CD4-positive, alpha-beta memory T cell (primary cell): ENCODE measurements at places on chromosomes 3 and 15.

- no peaks in the 10 kb centered on the region for H3K27me3 ChIP-seq
- H3K4me3 ChIP-seq: no peak overlapping the region
- H3K27ac ChIP-seq: no peak overlapping the region
- no peaks in the 10 kb centered on the region for H3K36me3 ChIP-seq
- no peak for DNase-seq
These were observed 166.0 kb downstream of the FMN1 start for GRCh38 chr15:33028495-33028894.

- H3K4me3 ChIP-seq: no peak overlapping the region
- DNase-seq: no peak
- no peaks in the 10 kb centered on the region for H3K36me3 ChIP-seq
- H3K4me1 ChIP-seq: no peaks in the 10 kb centered on the region
These were observed 265.6 kb upstream of the ATP11B start for GRCh38 chr3:182527745-182528144.

- no peak overlapping the region for H3K27ac ChIP-seq
- H3K36me3 ChIP-seq: no peaks in the 10 kb centered on the region
- no peaks in the 10 kb centered on the region for H3K27me3 ChIP-seq
- no peaks in the 10 kb centered on the region for H3K4me1 ChIP-seq
These were observed 17.5 kb downstream of the SLC12A8 start for GRCh38 chr3:125194849-125195601.

- H3K4me1 ChIP-seq: no peaks in the 10 kb centered on the region
- no peaks in the 10 kb centered on the region for H3K36me3 ChIP-seq
- no peaks in the 10 kb centered on the region for H3K27me3 ChIP-seq
- DNase-seq: no peak
These were observed 152.1 kb downstream of the NEK10 start for GRCh38 chr3:27216955-27217552.

GRCh38 chr15:36332301-36332700, 247.1 kb upstream of the CDIN1 start:
- H3K36me3 ChIP-seq: no peaks in the 10 kb centered on the region
- no peaks in the 10 kb centered on the region for H3K4me1 ChIP-seq
- no peak for DNase-seq
- H3K27ac ChIP-seq: no peak overlapping the region

GRCh38 chr15:36024031-36024688, 478.2 kb upstream of the DPH6 start:
- no peaks in the 10 kb centered on the region for H3K27me3 ChIP-seq
- H3K4me3 ChIP-seq: no peak overlapping the region
- no peaks in the 10 kb centered on the region for H3K36me3 ChIP-seq
- no peak overlapping the region for H3K27ac ChIP-seq
- H3K4me1 ChIP-seq: no peaks in the 10 kb centered on the region

DNA sequence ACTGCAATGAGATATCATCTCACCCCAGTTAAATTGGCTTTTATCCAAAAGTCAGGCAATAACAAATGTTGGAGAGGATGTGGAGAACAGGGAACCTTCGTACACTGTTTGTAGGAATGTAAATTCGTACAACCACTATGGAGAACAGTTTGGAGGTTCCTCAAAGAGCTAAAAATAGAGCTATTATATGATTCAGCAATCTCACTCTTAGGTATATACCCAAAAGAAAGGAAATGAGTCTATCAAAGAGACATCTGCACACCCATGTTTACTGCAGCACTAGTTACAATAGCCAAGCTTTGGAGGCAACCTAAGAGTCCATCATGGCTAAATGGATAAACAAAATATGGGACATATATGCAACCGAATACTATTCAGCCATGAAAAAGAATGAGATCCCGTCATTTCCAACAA, 68.0 kb upstream of the HES1 start:
- no peak overlapping the region for H3K27ac ChIP-seq
- H3K27me3 ChIP-seq: no peaks in the 10 kb centered on the region
- peaks cover 5% of the 10 kb centered on the region for H3K4me1 ChIP-seq
- no peaks in the 10 kb centered on the region for H3K36me3 ChIP-seq

DNA sequence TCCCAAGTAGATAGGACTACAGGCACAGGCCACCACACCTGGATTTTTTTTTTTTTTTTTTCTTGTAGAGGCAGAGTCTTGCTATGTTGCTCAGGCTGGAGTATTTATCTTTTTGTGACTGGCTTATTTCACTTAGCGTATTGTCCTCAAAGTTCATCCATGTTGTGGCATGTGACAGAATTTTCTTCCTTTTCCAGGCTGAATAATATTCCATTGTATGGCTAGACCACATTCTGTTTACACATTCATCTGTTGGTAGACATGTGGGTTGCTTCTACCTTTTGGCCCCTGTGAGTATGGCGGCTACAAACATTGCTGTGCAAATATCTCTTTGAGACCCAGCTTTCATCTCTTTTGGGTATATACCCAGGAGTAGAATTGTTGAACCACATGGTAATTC, 160.2 kb upstream of the SMAD3 start:
- no peaks in the 10 kb centered on the region for H3K4me1 ChIP-seq
- H3K4me3 ChIP-seq: no peak overlapping the region
- DNase-seq: no peak

GRCh38 chr3:34155666-34156065, 357.2 kb downstream of the PDCD6IP start:
- H3K27ac ChIP-seq: no peak overlapping the region
- DNase-seq: no peak
- H3K36me3 ChIP-seq: no peaks in the 10 kb centered on the region
- H3K4me3 ChIP-seq: no peak overlapping the region

- H3K27ac ChIP-seq: peak overlapping the region; percentile 43
- H3K27me3 ChIP-seq: no peaks in the 10 kb centered on the region
- peak; percentile 68 for DNase-seq
- peaks cover 31% of the 10 kb centered on the region for H3K4me1 ChIP-seq
These were observed 27.6 kb upstream of the ANKDD1A start for GRCh38 chr15:64883997-64884511.

GRCh38 chr3:16883723-16884083, 1.1 kb upstream of the PLCL2 start:
- no peaks in the 10 kb centered on the region for H3K27me3 ChIP-seq
- H3K27ac ChIP-seq: peak overlapping the region; percentile 87
- peak overlapping the region; percentile 51 for H3K4me3 ChIP-seq
- no peaks in the 10 kb centered on the region for H3K36me3 ChIP-seq
- DNase-seq: no peak
- H3K4me1 ChIP-seq: peaks cover 27% of the 10 kb centered on the region

DNA sequence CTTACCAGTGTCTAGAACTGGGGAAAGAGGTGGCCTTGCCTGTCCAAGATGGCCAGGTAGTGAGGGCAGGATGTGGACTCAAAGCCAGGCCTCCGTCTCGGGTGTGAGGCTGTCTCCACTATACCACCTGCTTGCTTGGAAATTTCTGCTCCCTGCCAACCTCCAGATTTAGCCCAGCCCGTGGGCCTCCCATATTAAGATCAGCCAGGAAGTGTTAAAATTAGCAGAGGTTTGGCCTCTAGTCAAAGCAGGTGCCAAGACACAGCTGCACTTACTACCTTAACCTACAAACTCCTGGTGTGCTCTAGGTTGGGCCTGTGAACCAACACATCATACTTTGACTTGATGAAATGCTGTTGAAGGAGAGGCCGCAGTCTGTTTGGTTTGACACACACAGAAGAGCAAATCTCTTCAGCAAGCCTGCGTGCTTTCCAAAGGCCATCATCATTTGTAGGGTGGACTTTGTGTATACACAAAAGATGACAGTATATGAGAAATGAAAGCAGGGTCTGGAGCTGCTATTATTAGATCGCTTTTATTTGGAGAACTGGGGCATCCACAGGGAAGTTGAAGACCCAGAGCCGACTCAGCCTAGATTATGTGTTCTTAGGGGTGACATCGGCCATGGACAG, 206.5 kb downstream of the XXYLT1 start:
- H3K4me1 ChIP-seq: no peaks in the 10 kb centered on the region
- H3K27me3 ChIP-seq: no peaks in the 10 kb centered on the region
- no peak overlapping the region for H3K27ac ChIP-seq
- no peaks in the 10 kb centered on the region for H3K36me3 ChIP-seq
- no peak overlapping the region for H3K4me3 ChIP-seq
- DNase-seq: no peak

DNA sequence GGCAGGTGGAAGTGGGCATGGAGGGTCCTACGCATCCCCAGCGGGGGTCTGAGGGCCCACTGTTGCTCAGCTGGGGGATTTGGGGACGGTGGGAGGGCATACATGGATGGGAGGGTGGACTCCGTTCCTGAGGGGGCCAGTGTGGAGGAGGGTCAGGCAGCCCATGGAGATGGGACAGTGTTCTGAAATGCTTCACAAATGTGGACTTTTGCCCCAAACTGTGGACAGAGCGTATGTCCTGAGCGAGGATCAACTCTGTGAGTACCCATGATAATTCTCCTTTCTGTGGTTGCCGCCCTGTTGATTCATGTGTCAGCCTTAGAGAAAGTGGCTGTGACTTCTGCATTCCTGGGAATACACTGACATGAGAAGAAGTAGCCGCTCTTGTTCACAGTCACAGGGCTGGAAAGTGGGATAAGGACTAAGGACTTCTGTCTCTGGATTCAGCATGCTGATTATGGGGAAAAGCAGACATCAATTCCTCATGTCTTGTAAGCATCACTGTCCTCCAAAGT, 33.4 kb downstream of the SMAD3 start:
- peak overlapping the region; percentile 10 for H3K4me3 ChIP-seq
- no peaks in the 10 kb centered on the region for H3K27me3 ChIP-seq
- peak overlapping the region; percentile 79 for H3K27ac ChIP-seq
- H3K4me1 ChIP-seq: peaks cover 99% of the 10 kb centered on the region

GRCh38 chr15:62241135-62241770, 76.2 kb upstream of the C2CD4B start:
- DNase-seq: no peak
- no peaks in the 10 kb centered on the region for H3K27me3 ChIP-seq
- no peak overlapping the region for H3K4me3 ChIP-seq
- no peaks in the 10 kb centered on the region for H3K4me1 ChIP-seq

GRCh38 chr3:86180696-86181095, 810.3 kb downstream of the VGLL3 start:
- no peaks in the 10 kb centered on the region for H3K36me3 ChIP-seq
- no peak overlapping the region for H3K27ac ChIP-seq

DNA sequence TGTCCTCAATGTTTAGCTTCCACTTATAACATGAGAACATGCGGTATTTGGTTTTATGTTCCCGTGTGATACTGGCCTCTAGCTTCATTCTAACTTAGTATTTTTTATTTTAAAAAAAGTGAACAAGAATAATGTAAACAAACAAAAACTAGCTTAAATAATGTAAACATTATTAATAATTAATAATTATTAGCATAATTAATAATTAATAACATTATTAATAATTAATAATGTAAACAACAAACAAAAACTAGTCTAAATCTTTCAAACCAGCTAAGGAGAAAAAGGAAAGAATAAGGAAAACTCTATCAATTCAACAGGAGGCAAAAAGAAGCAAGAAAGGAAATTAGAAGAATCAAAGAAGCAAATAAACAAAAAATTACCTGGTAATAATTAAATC, 66.2 kb upstream of the CLSTN2 start:
- H3K27ac ChIP-seq: no peak overlapping the region
- H3K27me3 ChIP-seq: no peaks in the 10 kb centered on the region
- no peak overlapping the region for H3K4me3 ChIP-seq
- no peaks in the 10 kb centered on the region for H3K36me3 ChIP-seq
- no peaks in the 10 kb centered on the region for H3K4me1 ChIP-seq
- DNase-seq: no peak

DNA sequence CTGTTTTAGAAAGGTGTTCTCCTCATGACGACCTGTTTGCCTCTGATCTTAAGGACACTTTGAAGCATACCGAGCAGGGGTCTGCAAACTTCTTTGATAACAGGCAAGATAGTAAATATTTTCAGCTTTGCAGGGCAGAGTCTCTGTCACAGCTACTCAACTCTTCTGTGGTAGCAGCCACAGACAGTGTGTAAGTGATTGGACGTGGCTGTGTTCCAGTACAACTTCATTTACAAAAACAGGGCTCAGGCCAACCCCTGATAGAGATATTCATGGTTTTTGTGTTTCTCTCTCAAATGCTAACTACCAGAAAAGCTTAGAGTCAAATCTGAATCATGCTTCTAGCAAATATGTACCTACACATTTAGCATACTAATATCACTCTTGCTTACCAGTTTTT, 51.5 kb downstream of the TGFBR2 start:
- peaks cover 7% of the 10 kb centered on the region for H3K36me3 ChIP-seq
- peak overlapping the region; percentile 5 for H3K4me3 ChIP-seq
- DNase-seq: peak; percentile 51
- H3K27me3 ChIP-seq: no peaks in the 10 kb centered on the region
- H3K27ac ChIP-seq: peak overlapping the region; percentile 80

- no peaks in the 10 kb centered on the region for H3K27me3 ChIP-seq
- DNase-seq: no peak
- H3K4me1 ChIP-seq: no peaks in the 10 kb centered on the region
- H3K4me3 ChIP-seq: no peak overlapping the region
- H3K36me3 ChIP-seq: peaks cover 68% of the 10 kb centered on the region
These were observed 14.1 kb downstream of the MRPS22 start for GRCh38 chr3:139357899-139358298.

DNA sequence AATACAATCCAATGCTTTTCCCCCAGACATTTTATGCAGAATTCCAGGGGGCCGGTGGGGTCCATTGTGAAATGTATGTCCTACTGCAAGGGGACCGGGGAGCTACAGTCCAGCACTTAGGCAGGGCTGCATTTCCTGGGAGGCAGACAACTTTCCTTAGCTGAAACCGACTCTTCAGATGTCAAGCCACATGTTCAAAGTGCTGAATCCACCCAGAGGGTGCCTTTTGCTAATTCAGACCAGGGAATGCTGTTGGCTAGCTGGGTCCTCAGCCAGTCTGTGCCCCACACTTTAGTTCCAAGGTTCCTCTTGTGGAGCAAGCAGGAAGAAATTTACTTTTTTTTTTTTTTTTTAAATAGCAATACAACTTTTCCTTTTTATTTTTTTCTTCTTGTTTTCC, 219.5 kb upstream of the LRTM1 start:
- DNase-seq: no peak
- no peaks in the 10 kb centered on the region for H3K36me3 ChIP-seq
- H3K27ac ChIP-seq: no peak overlapping the region

DNA sequence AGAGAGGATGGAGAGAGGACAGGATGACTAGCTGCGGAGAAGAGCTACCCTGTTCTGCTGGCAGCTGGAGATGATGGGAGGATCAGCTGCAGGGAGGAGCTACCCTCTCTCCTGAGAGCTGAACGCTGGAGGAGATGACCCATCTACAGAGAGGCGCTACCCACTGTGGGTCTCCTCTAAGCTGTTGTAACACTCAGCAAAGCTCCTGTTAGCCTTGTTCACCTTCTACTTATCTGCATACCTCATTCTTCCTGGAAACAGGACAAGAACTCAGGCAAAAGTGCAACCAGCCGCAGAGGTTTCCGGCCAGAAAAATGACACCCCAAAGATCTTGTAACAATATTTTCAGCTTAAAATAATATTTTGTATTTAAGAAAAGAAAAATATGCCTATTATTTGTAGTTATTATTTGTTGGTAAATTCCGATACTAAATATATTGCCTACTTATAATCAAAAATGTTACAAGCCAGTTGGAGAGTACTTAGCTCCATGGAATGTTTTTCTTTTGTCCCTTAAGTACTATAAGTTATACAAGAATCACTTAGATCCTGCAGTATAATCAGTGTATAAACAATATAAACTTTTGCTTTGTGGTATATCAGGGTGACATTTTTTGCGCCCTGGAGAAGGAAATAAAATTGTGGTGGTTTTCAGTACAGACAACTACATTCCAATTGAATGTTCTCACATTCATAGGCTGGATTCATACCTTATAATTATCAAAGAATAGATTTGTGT, 1188.0 kb upstream of the CADM2 start:
- no peak overlapping the region for H3K4me3 ChIP-seq
- no peak overlapping the region for H3K27ac ChIP-seq
- H3K4me1 ChIP-seq: no peaks in the 10 kb centered on the region

- peaks cover 16% of the 10 kb centered on the region for H3K36me3 ChIP-seq
- H3K27me3 ChIP-seq: no peaks in the 10 kb centered on the region
- H3K4me3 ChIP-seq: no peak overlapping the region
- no peaks in the 10 kb centered on the region for H3K4me1 ChIP-seq
- H3K27ac ChIP-seq: no peak overlapping the region
- no peak for DNase-seq
These were observed 16.0 kb downstream of the PIGB start for GRCh38 chr15:55334997-55335396.
